ENCODE measurements at places on chromosomes 11 and 22. TPM values are rescaled to one million over a fixed set of nuclear protein-coding genes. Genes with fewer than 3 reads are reported as not detected.

Gene CNIH2
- total RNA-seq = not detected

Gene TTLL1
- total RNA-seq = 5.3 TPM

Gene RAB38
- total RNA-seq = 0.78 TPM

Gene GANAB
- total RNA-seq = 129 TPM

Gene PKNOX2
- total RNA-seq = 2.1 TPM

Gene GUCY1A2
- 5.3 TPM for total RNA-seq

Gene TPBGL
- total RNA-seq = 0.26 TPM

Gene GAB2
- total RNA-seq = 28.2 TPM

Gene C11orf91
- total RNA-seq = not detected

Gene BLID
- total RNA-seq = 0.99 TPM

Gene TRIM48
- not detected for total RNA-seq

DNA sequence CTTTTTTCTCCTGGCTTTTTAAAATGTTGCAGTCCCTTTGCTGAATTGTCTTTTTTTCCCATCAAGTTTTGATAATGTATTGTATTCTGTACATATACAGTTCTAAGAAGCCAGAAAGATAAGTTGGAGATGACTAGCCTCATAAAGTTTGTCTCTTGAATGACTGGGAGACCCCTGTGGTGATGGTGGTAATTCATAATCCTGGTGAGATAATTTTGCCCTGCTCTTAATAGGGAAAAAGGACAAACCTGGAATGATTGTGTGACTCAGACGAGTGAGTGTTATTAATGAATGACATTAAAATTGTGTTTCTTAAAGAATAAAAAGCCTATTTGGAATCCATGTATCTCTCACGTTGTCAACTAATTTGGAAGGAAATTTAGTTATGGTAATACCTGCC lies 1.2 kb downstream of the HIKESHI start:
- peak overlapping the region; percentile 85 for H3K27ac ChIP-seq
- no peaks in the 10 kb centered on the region for H3K36me3 ChIP-seq
- no peak for DNase-seq
- peak overlapping the region; percentile 81 for H3K4me3 ChIP-seq
- H3K27me3 ChIP-seq = no peaks in the 10 kb centered on the region
- peaks cover 19% of the 10 kb centered on the region for H3K4me1 ChIP-seq

- H3K36me3 ChIP-seq = no peaks in the 10 kb centered on the region
- H3K27me3 ChIP-seq = no peaks in the 10 kb centered on the region
- peaks cover 16% of the 10 kb centered on the region for H3K4me1 ChIP-seq
- no peak overlapping the region for H3K27ac ChIP-seq
- peak; percentile 70 for DNase-seq
- H3K4me3 ChIP-seq = no peak overlapping the region
Observed at GRCh38 chr11:15773476-15774387, 582.6 kb downstream of the SOX6 start.

- H3K27me3 ChIP-seq = no peaks in the 10 kb centered on the region
- peak overlapping the region; percentile 50 for H3K27ac ChIP-seq
- H3K4me1 ChIP-seq = peaks cover 26% of the 10 kb centered on the region
- no peaks in the 10 kb centered on the region for H3K36me3 ChIP-seq
- no peak for DNase-seq
Observed at GRCh38 chr11:102007567-102008437, 39.4 kb upstream of the CFAP300 start.

DNA sequence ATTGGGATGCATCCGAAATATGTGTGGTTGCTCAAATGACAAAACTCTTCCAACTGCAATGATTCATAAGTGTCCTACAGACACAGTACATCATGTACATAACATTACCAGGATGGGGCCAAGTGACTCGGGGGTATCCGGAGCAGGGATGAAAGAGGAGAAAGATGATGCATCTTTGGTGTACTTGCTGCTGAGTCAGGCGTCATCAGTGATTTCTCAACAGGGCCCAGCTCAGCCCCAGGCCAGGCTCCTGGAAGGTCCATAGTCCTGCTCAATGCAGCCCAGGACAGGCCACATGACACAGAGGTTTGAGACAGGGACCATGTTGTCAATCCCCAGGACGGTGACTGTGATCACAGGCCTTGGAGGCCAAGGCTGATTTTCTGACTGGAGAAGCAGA lies 59.3 kb downstream of the GGTLC2 start:
- H3K4me3 ChIP-seq = no peak overlapping the region
- H3K27me3 ChIP-seq = no peaks in the 10 kb centered on the region
- no peak overlapping the region for H3K27ac ChIP-seq
- no peaks in the 10 kb centered on the region for H3K36me3 ChIP-seq
- H3K4me1 ChIP-seq = no peaks in the 10 kb centered on the region

DNA sequence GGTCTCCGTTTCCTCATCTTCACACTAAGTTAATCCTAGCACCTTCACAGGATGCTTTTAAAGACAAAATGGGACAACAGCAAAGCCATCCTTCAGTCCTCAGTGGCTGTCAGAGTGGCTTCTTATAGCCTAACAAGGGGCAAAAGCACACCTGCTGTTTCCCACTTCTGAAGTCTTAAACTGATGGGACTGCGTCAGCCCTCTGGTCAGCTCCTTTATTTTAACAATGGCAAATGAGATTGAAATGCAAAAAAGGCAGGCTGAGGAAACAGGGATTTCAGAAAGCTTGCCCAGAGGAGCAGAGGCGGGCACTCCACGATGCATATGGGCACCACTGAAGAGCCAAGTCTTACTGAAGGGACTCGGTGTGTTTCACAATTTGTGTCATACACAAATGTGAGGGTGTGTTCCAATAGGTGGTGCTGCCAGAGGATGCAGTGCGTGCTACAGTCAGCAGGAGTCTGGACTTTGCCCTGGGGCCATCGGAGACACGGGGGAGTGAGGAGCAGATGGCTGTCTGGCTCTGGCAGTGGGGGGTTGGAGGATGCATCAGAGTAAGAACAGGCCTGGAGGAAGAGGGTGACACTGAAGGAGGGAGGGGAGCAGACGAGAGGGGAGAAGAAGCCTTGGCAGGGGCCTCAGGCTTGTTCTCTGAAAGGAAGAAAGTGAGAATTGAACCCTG lies 47.3 kb downstream of the TENM4 start:
- no peak overlapping the region for H3K27ac ChIP-seq
- no peaks in the 10 kb centered on the region for H3K36me3 ChIP-seq
- H3K4me3 ChIP-seq = no peak overlapping the region
- H3K27me3 ChIP-seq = no peaks in the 10 kb centered on the region
- no peak for DNase-seq

GRCh38 chr11:119685111-119685746 lies 43.8 kb downstream of the NECTIN1 start:
- DNase-seq = no peak
- H3K27ac ChIP-seq = no peak overlapping the region
- no peak overlapping the region for H3K4me3 ChIP-seq

DNA sequence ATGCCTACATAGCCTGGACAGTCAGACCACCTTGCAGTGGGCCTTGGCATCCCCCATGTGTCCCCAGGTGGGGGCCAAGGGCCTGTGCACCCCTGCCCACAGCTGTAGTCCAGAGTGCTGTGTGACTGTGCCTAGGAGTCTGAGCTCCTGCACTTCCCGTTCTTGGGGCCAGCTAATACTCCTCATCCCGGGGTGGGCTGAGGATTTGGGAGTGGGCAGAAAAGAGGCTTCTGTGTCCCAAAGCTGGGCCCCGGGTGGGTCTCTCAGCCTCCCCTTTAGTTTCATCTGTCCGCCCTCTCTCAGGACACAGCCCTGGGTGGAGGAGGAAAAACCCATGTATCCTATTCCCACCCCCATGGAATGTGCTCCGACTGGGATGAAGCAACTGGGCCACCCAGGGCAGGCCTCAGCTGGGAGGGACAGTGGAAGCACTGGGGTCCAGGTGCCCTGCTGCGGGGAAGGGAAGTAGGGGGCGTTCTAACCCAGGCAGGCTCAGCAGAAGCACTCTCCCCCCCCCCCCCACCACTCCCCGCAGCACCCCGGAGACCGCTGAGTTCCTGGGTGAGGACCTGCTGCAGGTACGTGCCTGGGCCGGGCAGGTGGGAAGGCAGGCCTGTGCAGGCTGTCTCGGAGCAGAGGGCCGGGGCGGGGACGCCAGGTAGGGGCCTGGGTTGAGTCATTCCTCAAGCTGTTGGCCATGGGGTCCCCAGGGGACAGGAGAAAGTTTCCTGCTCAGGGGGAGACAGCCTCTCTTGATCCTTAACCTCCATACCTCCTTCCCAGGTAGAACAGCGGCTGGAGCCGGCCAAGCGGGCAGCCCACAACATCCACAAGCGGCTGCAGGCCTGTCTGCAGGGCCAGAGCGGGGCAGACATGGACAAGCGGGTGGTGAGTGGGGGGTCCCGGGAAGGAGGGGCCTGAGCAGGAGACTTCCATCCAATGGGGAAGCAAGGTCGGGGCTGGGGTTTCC lies 1.4 kb downstream of the SH3BP1 start:
- no peak for DNase-seq
- no peaks in the 10 kb centered on the region for H3K36me3 ChIP-seq
- H3K27me3 ChIP-seq = peaks cover 15% of the 10 kb centered on the region
- peak overlapping the region; percentile 57 for H3K4me3 ChIP-seq
- peaks cover 41% of the 10 kb centered on the region for H3K4me1 ChIP-seq

- no peaks in the 10 kb centered on the region for H3K4me1 ChIP-seq
- peak; percentile 57 for DNase-seq
- peaks cover 6% of the 10 kb centered on the region for H3K27me3 ChIP-seq
Observed at GRCh38 chr22:30044881-30045493, 35.3 kb upstream of the HORMAD2 start.

DNA sequence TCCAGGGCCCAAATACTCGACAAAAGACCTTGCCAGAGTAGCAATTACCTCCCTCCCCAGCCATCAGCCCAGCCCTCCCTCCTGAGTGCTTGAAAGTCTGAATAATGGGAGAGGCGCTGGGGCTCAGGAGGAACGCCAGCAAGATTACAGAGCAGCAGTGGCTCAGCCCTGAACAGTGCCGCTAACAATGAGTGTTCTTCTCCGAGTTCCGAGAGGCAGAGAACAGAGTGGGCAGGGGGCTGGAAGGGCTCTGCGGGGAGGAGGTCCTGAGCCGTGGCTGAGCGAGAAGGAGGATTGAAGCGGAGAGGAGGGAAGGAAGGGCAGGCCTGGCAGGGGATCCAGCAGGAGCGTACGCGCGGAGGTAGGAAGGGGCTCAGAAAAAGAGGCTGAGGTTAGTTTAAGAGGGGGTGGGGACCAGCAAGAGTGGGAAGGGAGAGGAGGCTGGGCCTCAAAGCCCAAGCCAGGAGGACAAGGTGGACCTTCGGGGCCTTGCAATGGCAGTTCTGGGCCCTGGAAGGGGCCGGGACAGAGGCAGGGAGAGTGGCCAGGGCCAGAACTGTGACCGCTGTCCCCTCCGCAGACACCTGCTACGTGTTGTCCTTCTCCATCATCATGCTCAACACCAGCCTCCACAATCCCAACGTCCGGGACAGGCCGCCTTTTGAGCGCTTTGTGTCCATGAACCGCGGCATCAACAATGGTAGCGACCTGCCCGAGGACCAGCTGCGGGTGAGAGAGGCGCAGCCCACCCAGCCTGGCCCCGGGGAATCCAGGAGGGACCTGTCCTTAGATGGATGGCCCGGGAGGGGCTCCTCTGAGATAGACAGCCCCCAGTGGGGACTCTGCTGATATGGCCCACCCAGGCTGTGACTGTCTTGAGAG lies 20.6 kb downstream of the CYTH4 start:
- no peak overlapping the region for H3K27ac ChIP-seq
- peaks cover 16% of the 10 kb centered on the region for H3K4me1 ChIP-seq
- no peak for DNase-seq
- H3K27me3 ChIP-seq = no peaks in the 10 kb centered on the region
- H3K36me3 ChIP-seq = no peaks in the 10 kb centered on the region

GRCh38 chr11:114478001-114478410 lies 38.7 kb downstream of the REXO2 start:
- no peaks in the 10 kb centered on the region for H3K4me1 ChIP-seq
- no peaks in the 10 kb centered on the region for H3K27me3 ChIP-seq
- no peaks in the 10 kb centered on the region for H3K36me3 ChIP-seq
- no peak overlapping the region for H3K4me3 ChIP-seq

GRCh38 chr11:20964985-20965384 lies 295.6 kb downstream of the NELL1 start:
- H3K36me3 ChIP-seq = no peaks in the 10 kb centered on the region
- H3K27me3 ChIP-seq = no peaks in the 10 kb centered on the region
- no peak for DNase-seq
- no peaks in the 10 kb centered on the region for H3K4me1 ChIP-seq
- no peak overlapping the region for H3K27ac ChIP-seq
- no peak overlapping the region for H3K4me3 ChIP-seq

GRCh38 chr22:46476547-46476941 lies 60.9 kb downstream of the CELSR1 start:
- DNase-seq = no peak
- H3K4me1 ChIP-seq = no peaks in the 10 kb centered on the region
- H3K27ac ChIP-seq = no peak overlapping the region
- no peaks in the 10 kb centered on the region for H3K36me3 ChIP-seq

DNA sequence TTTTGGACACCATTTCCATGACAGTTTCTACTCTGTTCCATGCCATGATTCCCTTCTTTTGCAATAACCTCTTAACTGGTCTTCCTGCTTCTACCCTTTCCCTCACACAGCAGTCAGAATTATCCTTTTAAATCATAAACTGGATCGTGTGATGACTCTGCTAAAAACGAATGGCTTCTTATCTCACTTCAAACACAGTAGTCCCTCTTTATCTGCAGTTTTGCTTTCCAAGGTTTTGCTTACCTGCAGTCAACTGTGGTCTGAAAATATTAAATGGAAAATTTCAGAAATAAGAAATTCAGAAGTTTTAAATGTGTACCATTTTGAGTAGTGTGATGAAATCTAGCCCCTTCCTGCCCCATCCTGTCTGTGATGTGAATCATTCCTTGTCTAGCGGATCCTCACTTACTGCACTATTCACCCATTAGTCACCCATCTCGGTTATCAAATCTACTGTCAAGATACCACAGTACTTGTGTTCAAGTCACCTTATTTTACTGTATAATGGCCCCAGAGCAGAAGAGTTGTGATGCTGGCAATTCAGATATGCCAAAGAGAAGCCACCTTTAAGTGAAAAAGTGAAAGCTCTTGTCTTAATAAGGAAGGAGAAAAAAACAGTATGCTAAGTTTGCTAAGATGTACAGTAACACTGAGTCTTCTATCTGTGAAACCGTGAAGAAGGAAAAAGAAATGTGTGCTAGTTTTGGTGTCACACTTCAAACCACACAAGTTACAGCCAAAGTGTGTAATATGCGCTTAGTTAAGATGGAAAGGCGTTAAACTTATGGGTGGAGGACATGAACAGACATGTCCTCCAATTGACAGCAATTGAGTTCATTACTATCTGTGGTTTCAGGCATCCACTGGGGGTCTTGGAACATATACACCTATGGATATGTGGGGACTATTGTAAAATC lies 283.0 kb downstream of the DDX10 start:
- H3K27me3 ChIP-seq = no peaks in the 10 kb centered on the region
- H3K36me3 ChIP-seq = no peaks in the 10 kb centered on the region
- H3K4me1 ChIP-seq = no peaks in the 10 kb centered on the region
- no peak for DNase-seq

- DNase-seq = no peak
- peaks cover 68% of the 10 kb centered on the region for H3K27me3 ChIP-seq
- no peaks in the 10 kb centered on the region for H3K36me3 ChIP-seq
- no peak overlapping the region for H3K4me3 ChIP-seq
- no peak overlapping the region for H3K27ac ChIP-seq
Observed at GRCh38 chr22:45877651-45878050, 99.3 kb downstream of the WNT7B start.

GRCh38 chr11:9688716-9689511 lies 25.0 kb downstream of the SWAP70 start:
- no peak for DNase-seq
- peak overlapping the region; percentile 73 for H3K27ac ChIP-seq
- peak overlapping the region; percentile 5 for H3K4me3 ChIP-seq
- H3K36me3 ChIP-seq = no peaks in the 10 kb centered on the region
